ENCODE measurements at places on chromosomes 7 and 10.

GRCh38 chr7:125670926-125671572 lies 741.4 kb upstream of the POT1 start:
- no peak for DNase-seq

GRCh38 chr10:77832238-77832637 lies 94.3 kb downstream of the DLG5 start:
- DNase-seq = peak; percentile 59

DNA sequence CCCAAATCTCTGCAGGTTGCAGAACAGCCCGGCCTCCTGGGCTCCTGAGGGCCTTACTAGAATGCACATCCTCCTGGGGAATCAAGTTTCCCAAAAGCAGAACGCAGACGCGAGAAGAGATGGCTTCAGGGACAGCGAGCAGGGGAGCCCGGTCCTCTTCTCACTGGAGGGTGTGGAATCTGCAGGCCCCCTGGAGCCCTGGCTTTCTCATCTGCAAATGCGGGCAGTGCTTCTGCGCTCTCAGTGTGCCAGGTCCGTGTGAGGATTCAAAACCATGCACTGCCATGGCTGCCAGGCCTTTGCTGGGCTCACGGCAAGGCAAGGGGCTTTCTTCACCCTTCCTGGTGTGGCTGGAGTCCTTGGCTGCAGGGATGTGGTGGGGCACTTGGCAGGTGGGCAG lies 330.9 kb upstream of the MKI67 start:
- DNase-seq = no peak

DNA sequence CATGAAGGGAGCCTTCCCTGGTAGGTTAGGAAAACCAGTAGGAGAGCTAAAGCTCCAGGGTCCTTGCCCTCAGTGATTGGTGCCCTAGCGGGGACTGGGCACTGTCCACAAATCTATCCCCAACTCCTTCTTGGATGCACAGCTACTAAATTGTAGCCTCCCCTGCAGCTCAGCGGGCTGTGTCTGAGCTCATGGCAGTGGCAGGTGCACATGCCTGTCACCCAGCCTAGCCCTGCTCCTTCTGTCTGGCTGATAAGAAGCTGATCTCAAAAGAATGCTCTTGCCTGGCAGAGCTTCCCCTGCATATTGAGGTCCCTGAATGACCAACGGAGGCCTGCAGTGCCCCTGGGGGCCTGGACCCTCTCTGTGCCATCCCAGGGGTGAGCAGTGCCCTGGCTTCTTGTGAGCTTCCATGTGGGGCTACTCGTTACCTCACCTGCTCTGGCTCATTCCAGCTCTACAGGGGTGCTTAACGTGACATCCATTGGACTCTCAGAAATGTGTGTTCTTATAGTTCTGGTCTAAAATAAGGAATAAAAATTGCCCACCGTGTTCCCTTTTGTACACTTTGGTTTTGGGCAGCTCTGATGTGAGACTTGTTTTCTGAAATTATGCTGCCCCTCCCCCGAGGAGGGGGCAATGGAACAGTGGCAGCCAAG lies 59.8 kb upstream of the ANTXRL start:
- no peak for DNase-seq

DNA sequence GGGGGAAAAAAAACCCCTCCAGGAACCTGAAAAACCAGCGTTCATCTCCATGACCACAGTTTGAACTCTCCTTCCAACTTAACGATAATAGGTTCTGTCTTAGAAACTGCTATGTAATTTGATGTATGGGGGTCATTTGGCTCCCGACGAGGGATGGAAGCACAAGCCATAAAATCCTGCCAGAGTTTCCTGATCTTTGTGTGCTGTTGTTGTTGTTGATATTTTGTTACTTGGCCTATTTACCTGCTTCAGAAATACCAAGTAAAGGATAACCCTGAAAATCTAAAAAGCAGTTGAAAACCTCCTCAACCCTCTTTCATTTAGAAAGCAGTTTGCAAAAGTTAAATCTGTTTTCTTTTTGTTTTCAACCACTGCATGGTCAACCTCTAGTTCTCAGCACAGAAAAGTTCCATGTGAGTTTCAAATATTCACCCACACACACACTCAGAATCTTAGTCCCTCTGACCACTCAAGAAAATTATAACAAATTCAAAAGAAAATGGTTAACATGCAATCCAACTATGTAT lies 9.3 kb upstream of the HOXA2 start:
- no peak for DNase-seq

GRCh38 chr7:2004841-2005725 lies 227.7 kb downstream of the MAD1L1 start:
- no peak for DNase-seq

GRCh38 chr10:64682043-64682442 lies 1160.8 kb downstream of the REEP3 start:
- no peak for DNase-seq

DNA sequence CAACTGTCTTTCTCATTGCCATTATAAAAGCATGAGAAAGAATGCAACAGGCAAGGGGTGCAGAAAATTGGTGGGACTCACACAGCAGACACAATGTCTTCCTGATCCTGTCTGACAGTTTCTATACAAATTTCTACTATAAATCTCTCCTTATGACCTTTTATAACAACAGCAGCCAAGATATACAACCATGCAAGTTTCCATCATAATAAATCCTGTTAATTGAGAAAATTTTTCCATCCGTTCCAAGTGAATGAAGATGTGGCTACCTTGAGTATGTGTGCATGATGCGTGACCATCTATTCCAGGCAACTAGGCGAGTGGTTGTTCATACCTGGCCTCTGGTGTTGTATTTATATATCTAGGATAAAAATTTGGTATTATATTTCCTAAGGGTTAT lies 216.7 kb downstream of the BBS9 start:
- no peak for DNase-seq

DNA sequence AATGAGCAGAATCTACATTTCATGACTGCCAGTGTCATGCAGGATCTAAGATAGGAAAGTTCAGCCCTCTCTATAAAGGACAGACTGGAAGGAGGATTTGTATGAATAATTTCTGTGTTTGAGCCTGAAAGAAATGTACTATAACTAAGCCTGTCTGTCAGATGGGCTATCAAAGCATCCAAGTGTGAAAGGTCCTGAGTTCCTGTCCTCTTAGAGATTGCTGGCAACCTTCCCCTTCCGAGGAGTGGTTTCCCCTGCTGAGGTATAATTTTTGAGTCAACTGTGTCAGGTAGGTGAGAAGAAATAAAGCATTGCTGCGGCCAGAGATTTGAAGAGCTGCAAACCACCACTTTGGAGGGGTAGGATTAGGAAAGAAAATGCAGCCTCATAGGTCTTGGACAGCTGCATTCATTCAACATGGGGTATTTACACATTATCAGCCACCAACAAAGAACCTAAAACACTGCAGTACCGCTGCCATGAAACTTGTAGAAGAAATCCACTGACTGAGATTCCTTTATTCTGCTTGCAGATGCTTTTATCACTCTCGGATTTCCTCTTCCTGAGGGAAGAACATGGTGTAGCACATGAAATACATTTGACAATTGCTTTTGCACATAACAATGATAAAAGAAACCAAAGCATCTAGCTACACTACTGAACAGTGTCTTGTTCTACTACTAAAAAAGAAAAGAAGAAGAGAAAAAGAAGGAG lies 189.1 kb downstream of the DGKI start:
- DNase-seq = no peak

DNA sequence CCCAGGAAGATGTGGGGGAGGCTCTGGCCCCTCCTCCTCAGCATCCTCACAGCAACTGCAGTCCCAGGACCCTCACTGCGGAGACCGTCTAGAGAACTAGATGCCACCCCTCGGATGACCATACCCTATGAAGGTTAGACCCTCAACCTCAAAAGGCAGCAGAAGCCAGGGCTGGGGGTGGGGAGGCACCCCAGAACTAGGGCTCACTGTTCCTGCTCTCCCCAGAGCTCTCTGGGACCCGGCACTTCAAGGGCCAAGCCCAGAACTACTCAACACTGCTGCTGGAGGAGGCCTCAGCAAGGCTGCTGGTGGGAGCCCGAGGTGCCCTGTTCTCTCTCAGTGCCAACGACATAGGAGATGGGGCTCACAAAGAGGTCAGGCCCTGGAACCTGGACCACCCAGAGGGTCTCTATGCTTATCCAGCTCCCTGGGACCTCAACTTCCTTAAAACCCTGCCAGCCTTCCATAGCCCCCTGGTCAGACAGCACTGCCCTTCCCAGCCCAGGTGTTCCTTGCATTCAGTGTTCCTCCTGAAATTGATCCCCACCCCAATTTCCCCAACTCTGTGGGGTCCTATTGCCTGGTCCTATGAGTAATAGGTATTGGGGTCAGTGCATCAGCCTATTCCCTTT lies 3.7 kb downstream of the SEMA4G start:
- DNase-seq = no peak

- DNase-seq = no peak
Observed at GRCh38 chr7:116902867-116903266, 40.5 kb downstream of the CAPZA2 start.

- peak; percentile 4 for DNase-seq
Observed at GRCh38 chr10:17616403-17617030, 657 bp downstream of the HACD1 start.

GRCh38 chr10:97065686-97066660 lies 119.8 kb downstream of the SLIT1 start:
- no peak for DNase-seq

- no peak for DNase-seq
Observed at GRCh38 chr7:49692516-49692915, 80.9 kb upstream of the VWC2 start.

DNA sequence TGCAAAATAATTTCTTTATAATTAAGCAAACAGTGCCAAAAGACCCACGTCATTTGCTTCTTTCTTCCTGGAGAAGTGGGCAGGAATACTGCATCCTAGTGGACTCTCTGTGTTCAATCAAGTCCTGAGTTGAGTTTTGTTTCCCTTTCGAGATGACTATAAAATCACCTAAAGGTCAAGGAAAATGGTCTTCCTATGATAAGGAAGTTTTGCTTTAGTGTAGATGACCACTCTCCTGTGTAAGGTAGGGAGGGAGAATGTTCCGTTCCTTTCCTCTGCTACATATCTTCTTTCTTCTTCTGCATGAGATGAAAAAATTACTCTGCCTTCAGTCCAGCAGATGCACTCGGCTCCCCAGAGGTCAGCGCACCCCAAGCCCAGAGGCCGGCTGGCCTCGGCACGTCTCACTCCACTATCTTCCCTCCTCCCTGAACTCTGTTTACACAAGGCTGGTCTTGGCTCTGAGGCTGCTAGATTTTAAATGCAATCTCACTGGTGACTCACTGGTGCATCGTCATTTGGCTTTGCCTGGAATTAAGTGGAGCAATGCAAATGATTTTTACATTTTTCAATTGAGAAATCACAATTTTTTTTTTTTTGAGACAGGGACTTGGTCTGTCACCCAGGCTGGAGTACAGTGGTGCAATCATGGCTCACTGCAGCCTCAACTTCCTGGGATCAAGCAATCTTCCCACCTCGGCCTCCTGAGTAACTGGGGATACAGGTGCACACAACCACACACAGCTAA lies 18.6 kb upstream of the VDAC2 start:
- DNase-seq = no peak

- DNase-seq = no peak
Observed at GRCh38 chr10:71432956-71433767, 36.4 kb downstream of the CDH23 start.

GRCh38 chr7:55081472-55082227 lies 62.8 kb downstream of the EGFR start:
- no peak for DNase-seq

- DNase-seq = no peak
Observed at GRCh38 chr7:147990942-147991341, 599.6 kb upstream of the C7orf33 start.

- DNase-seq = peak; percentile 13
Observed at GRCh38 chr10:117365612-117366011, 9.6 kb downstream of the PDZD8 start.

DNA sequence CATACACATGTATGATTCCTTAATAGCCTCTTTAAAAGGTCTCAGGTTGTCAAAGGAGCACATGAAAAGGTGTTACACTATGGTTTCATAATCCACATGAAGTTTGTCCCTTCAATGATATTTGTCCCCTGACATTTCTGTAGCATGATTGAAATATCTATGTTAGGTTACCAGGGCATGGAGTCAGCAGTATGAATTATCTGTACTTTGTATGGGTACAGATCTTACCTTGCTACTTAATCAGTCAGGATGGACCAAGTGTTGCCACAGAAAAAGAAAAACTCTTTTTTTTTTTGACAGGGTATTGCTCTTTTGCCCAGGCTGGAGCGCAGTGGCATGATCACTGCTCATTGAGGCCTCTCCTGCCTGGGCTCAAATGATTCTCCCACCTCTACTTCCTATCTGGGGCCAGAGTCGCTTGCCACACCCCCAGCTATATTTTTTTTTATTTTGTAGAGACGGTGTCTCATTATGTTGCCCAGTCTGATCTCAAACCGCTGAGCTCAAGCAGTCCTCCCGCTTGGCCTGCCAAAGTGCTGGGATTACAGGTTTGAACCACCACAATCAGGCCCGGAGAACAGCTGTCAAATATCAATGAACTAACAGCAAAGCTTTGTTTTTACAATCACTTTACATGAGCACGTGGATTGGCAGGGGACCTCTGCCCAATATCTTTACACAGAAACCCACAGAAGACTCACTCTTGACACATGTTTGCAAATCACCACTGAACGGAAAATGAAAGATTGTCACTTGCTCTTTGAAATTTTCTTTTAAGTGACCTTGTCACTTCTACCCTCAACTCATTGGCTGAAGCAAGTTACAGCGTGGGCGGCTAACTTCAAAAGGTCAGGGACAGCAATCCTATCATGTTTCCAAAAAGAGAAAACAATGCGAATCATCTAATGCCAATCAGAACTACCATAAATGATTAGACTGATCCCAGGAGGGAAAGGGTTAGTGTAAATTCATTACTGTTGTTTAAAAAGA lies 140.2 kb downstream of the PRKG1 start:
- no peak for DNase-seq

DNA sequence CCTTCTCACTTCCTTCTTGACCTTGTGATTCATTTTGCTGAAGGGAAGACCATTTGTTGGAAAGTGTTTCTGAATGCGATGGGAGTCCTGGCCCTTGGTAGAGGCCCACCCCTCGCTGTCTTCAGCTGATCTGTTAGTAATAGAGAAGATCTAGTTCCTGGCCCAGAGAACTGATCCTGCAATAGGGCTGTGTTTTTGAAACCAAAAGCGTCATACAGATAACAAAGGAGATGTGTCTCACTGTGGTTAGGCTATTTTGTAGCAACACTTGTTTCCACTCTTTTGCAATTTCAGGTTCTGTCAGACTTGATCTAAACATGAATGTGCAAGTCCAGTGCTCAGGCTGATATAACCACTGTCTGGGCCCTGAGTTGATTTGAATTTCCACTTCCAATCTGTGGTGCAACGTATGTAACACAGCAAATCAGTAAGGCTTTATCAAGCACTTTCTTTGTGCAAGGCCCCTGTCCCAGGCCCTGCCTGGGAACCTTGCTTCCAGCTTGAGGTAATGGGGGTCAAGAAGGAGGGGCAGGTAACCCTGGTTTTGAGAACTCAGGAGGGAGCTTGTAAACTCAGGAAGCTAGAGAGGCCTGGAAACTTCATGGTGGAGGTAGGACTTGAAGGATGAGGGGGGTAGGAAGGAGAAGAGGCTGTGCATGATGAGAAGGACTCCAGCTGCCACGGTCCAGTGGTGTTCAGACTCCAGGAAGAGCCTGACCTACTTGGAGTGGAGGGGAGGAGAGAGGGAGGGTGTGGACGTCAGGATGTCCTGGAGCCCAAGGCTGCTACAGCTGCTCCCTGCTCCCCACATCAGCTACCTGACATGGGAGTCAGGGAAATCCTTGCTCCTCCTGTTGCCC lies 42.2 kb upstream of the SRGN start:
- DNase-seq = peak; percentile 57

GRCh38 chr10:122876467-122876855 lies 2.9 kb downstream of the FAM24B start:
- no peak for DNase-seq
